Right renal pelvis (tissue), 4 donors: ENCODE measurements at places on chromosomes 2 and 18. TPM values are rescaled to one million over a fixed set of nuclear protein-coding genes. Genes with fewer than 3 reads are reported as not detected.

The SP5 gene
- 0.39 TPM for polyA plus RNA-seq

The CRYGC gene
- not detected for polyA plus RNA-seq

The UGT1A8 gene
- not detected for polyA plus RNA-seq

The CHST10 gene
- polyA plus RNA-seq: 23.8 TPM

DNA sequence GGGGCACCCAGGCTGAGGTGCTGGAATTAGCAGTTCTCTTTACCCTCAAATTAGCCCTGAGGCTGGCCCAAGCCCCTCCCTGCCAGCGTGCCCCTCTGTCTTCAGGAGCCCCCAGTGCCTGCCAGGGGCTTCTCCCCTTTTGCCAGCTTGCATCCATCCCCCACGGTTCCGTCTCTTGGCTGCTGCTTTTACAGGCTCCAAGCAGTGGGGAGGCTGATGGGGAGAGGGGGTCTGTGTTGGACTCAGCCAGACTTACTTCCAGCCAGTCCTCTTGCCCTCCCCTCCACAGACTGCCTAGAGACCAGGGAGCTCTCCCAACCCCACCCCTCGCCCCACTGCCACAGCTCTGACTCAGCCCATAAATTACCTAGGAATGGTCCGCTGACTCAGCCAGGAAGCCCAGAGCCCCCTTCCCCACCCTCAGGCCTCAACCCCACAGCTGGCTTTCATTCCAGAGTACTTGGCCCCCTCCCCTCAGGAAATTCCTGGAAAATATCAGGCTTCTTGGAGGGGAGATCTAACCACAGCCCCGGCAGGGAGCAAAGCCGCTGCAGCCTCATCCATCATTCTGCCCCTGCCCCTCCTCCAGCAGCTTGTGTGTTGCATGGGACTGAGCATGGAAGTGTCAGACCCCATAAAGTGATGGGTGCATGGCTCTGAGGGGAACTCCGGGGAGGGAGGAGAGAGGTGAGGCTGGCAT, 184.6 kb downstream of the ZFP36L2 start:
- peak; percentile 85 for DNase-seq

DNA sequence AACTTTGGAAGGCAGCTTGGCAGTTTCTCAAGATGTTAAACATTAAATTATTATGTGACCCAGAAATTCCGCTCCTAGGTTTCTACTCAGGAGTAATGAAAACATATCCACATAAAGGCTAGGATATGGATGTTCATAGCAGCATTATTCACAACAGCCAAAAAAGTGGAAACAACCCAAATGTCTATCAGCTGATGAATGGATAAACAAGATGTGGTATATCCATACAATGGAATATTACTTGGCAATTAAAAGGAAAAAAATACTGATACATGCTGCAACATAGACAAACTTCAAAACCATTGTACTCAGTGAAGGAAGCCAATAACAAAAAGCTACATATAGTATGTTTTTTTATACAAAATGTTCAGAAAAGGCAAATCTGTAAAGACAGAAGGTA, 12.4 kb upstream of the FAM228A start:
- DNase-seq: no peak

- DNase-seq: no peak
Observed at GRCh38 chr2:226223704-226224103, 575.9 kb downstream of the IRS1 start.

GRCh38 chr2:43370146-43370545, 143.7 kb upstream of the ZFP36L2 start:
- DNase-seq: no peak

DNA sequence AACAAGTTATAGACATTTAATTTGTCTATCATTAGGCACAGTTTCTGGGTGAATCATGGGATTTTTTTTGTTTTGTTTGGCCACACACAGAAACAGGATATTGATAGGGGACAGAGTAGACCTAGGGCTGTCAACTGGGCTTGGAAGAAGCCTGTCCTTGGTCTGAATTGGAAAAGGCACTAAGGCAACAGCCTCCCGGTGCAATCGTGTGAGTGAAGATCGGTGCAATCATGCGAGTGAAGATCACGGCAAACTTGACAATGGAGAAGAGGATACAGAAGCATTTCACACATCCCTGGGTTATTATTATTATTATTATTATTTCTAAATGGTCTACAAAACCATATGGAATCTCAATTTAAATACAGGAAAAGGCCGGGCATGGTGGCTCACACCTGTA, 94.5 kb downstream of the ACKR3 start:
- DNase-seq: no peak

DNA sequence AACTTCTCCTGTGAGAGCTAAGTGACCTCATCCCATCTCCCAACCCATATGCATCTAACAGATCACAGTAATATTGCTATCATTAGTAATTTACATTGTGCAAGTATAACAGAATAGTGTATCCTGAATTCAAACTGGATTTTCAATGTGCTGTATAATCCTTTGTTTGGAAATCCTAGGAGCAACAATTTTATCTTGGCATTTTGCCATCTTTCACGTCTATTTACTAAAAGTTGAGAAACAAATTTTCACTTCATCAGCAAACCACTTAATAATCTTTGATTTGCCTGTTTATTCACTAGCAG, 3.8 kb downstream of the HNRNPLL start:
- no peak for DNase-seq

DNA sequence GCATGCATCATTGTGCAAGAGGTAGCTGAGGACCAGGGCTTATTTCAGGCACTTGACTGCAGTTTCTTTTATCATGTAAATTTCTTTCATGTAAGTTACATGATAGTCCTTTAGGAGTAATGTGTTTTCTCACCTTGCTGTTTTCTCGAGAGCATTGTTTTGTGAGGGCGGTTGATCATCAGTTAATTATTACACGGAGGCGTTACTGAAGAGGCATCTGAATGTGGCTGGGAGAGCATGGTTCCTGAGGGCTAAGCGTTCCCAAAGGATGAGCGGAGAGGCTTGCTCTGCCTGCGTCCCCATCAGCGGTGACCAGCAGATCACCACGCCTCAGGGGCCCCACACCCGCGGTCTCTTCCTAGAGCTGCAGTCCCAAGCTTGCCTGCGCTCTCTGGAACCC, 156.1 kb upstream of the NFATC1 start:
- DNase-seq: no peak

GRCh38 chr2:138767101-138767500, 13.1 kb downstream of the NXPH2 start:
- DNase-seq: no peak

GRCh38 chr2:195500879-195501278, 156.1 kb upstream of the SLC39A10 start:
- DNase-seq: no peak

DNA sequence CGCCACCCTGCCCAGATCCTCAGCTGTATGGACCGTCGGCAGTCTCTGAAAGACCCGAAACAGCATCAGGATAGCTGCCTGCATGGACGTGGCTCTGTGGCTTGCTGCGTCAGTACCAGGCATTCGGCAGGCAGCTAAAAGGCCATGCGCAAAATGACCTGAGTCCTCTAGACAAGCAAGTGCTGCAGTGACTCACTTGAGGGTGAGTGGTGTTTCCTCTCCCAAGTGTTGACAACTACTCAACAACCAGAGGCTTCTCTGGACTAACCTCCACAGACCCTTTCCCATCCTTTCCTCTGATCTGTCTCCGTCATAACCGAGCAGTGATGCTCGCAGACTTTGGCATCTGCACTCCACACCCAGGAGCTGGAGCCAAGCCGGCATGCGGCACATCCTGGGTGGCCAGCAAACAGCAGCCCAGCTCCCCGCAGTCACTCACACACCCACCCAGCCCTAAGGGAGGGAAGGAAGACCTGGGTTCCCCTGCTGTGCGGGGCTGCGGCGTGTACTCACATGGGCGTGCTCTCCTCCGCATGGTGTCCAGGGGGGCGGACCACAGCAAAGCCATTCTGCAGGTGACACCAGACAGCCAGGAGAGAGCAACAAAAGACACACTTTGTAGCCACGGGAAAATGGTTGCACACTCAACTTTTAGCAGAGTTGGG, 239.3 kb downstream of the TWIST2 start:
- DNase-seq: no peak

- no peak for DNase-seq
Observed at GRCh38 chr2:160061944-160062291, 497 bp downstream of the PLA2R1 start.

GRCh38 chr2:54949431-54949830, 100.8 kb downstream of the RTN4 start:
- no peak for DNase-seq

DNA sequence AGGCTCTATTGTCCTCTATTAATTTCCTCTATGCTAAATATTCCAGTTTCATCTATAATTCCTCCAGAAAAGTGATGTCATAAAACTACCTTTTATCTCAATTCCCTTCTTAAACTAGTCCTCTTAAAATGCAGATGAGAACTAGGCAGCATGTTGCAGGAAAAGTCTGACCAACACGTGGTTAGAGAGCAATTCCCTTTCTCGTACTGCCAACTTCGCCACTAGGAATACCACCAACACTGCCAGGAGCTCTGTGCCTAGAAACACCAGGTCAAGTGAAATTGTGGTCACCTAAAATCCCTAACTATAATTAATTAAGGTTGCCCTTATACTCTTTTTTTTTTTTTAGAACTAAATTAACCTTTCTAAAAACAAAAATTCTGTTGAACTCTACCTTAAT, 127.7 kb downstream of the PPP1R1C start:
- DNase-seq: no peak
